ENCODE measurements at places on chromosomes 1 and 21. TPM values are rescaled to one million over a fixed set of nuclear protein-coding genes. Genes with fewer than 3 reads are reported as not detected.

DNA sequence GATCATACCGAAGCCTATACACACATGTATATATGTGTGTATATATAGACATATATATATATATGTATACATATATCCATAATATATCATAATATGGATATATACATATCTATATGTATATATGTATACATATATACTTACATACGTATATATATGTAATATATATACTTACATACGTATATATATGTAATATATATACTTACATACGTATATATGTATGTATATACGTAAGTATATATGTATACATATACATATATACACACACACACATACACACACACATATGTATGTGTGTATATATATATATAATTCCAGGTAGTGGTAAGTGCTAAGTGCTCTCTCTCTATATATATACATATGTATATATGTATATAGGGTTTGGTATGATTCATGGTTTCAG is 9.7 kb upstream of the TMEM35B start:
- no peak for DNase-seq

DNA sequence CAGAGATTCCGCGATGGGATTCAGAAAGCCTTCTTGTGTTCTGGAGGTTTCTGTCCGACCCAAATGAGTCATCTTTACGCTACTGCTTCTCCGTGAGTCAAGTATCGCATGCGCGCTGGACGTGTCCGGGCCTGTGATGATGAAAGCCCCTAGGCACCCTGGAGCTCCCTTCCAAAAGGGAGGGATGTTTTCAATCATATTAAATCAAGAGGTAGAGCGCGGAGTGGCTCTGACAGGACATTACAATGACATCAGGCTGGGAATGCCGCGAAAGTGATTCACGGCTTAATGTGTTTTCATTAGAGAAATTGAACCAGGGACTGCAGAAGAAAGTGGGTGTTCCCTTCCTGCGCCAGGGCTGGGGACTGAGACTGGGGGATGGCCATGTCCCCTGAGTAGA is 48.5 kb downstream of the AJAP1 start:
- DNase-seq = peak; percentile 98

DNA sequence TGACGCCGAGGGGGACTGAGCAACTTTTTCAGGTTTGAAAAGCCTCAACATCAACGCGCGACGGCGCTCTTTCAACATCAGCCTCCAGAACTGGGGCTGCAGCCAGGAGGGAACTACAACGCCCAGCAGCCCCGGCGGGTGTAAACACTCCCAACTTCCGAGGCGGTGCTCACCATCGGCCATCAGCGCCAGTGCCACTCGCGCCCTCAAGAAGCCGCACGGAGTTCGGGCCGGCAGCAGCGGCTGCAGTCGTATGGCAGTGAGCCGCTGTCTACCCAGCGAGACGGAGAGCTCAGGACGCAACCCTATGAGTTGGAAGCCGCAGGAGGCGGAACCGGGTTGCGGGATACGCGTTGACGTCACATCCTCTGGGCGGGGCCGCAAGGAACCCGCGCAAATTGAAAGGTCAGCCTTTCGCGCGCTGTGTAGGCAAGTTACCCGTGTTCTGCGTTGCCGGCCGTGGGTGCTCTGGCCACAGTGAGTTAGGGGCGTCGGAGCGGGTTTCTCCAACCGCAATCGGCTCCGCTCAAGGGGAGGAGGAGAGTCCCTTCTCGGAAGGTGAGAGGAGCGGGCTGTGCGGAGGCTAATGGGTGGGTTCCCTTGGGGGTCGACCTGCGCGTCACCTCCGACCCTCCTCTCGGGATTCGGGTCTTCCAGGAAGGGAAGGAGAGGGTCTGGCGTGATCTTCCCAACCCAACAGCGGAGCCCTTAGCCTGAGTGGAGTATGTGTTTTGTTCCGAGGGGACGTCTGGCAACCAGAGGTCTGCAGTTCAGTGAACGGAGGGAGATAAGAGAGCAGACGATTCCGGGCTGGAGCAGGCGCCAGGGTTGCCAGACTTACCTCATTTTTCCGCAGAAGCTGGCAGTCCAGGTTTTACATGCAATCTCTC is at the start of gene EXO1:
TSS of gene EXO1 (plus strand) at position 409 of the 890 bp plus-strand sequence. CDS start 2,222 bp downstream, outside the sequence.
- DNase-seq = no peak

- no peak for DNase-seq
Measured at GRCh38 chr1:103371234-103371633, 154.3 kb upstream of the RNPC3 start.

MOB3C gene
- polyA plus RNA-seq = 18.4 TPM
